Stomach (tissue), 19 donors: ENCODE measurements at places on chromosomes 2 and 18. TPM values are rescaled to one million over a fixed set of nuclear protein-coding genes. Genes with fewer than 3 reads are reported as not detected.

DNA sequence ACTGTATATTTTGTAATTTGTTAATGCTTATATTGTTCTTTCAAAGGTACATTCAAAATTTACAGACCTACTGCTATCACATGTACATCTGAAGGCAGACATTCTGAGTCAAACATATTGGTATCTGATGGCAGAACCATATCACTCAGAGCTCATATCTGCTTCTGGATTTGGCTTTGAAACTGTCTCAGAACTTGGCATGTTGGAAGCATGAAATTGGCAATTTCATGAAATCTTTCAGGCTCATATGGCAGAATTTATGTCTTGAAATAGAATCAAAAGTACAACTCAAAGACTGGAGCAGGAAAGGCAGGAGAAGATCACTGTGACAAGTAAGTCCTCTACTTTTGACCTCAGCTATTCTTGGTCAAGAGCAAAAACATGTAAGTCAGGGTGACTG, 202.3 kb downstream of the LRP1B start:
- no peaks in the 10 kb centered on the region for H3K36me3 ChIP-seq
- no peak for DNase-seq
- no peaks in the 10 kb centered on the region for H3K27me3 ChIP-seq
- H3K4me3 ChIP-seq, result no peak overlapping the region
- no peaks in the 10 kb centered on the region for H3K4me1 ChIP-seq

Gene RAX
- polyA plus RNA-seq, result not detected

DNA sequence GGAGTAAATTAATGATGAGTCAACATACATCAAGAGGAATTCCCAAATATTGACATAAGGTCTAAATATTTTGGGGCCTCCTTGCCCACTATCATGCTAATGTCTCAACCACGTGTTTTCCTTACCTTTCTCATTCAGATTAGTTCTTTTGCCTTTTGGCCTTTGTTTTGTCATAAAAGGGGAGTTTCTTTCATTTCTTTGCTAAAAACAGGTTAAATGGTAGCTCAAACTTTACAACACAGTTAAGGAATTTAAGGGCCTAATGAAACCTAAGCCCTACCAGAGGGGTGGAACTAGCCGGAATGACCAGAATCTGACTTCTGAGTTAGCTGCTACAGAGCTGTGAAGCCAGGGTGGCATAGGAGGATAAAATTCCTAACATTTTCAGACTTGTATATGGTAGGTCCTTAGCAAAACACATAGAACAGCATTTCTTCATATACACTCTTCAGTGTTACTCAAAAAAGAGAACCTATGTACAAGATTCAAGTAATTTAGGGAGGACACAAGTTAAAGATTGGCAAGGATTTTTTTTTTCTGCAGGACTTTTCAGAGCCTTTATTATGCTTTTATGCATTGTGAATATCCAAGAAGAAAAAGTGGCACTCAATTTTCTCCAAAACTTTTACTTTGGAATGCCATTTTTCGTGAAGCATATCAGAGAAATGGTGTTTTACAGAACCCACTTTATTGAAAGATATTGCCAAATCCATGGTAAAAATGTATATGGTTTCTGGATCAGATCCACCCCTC, 633.1 kb downstream of the ARHGAP15 start:
- no peak for DNase-seq
- H3K27ac ChIP-seq, result no peak overlapping the region
- no peak overlapping the region for H3K4me3 ChIP-seq
- H3K36me3 ChIP-seq, result no peaks in the 10 kb centered on the region
- H3K27me3 ChIP-seq, result no peaks in the 10 kb centered on the region

GRCh38 chr2:50752237-50752636, 279.7 kb downstream of the NRXN1 start:
- H3K27me3 ChIP-seq, result no peaks in the 10 kb centered on the region
- H3K4me1 ChIP-seq, result no peaks in the 10 kb centered on the region
- DNase-seq, result no peak
- no peaks in the 10 kb centered on the region for H3K36me3 ChIP-seq
- no peak overlapping the region for H3K4me3 ChIP-seq

Gene SLC38A11
- polyA plus RNA-seq, result 1.5 TPM
